NCI-H526 (cell line): ENCODE measurements at places on chromosomes 6 and 20.
A peak's percentile ranks its signal among the peaks of the same experiment; 100 is the strongest.

GRCh38 chr6:134961366-134961765 lies 11.5 kb upstream of the ALDH8A1 start:
- no peak for DNase-seq

DNA sequence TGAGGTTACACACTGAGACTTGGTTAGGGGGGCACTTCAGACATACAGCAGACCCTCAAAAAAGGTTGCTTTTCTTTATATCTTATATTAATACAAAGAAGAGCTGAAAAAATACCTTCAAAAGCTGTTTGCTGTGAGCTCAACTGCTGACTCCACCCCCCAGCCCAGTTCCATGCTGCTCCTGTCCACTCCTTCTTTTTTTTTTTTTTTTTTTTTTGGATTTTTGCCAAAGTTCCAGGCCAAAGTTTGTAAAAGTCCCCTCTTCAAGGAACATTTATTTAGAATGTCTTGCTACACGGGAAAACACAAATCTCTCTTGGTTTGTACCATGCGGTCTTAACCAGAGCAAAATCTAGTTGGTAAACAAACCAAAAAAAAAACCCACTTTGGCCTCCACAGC lies 85.3 kb upstream of the AKAP12 start:
- DNase-seq: no peak

GRCh38 chr6:159862103-159862502 lies 28.7 kb upstream of the MAS1 start:
- DNase-seq: no peak

GRCh38 chr6:72133324-72133723 lies 247.0 kb downstream of the RIMS1 start:
- no peak for DNase-seq

DNA sequence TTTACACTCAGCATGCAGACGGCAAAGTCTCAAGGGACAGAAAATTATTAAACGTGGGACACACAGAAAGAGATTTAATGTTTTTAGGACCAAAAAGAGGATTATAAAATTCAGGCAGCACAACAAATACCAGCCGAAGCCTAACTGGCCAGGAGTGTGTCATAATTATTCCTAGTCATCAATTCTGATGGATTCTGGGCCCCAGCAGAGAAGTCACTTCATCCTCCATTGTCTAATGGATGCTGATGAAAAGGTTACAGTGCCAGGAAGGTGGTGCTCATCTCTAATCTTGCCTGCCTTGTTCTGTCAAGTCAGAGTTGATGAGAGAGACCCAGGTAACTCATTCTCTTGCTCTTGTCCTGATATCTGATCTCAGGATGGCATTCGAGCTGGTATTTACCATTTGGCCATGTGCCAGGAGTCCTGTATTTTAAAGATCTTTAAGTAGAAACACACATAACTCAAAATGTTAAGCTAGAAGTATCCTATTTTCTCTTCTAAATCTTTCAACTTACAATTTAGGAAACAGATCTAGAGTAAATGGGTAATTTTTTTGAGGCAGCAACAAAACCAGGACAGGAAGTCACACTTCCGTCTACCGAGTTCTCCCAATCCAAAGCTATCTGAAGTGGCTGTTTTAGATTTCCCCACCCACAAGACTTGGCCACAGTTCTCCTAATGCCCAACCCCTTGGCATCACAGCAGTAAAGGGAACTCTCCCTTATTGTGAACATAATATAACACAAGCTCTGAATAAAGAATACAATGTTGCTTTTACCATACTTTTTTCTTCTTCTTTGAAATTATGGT lies 50.0 kb downstream of the ADAT2 start:
- no peak for DNase-seq

DNA sequence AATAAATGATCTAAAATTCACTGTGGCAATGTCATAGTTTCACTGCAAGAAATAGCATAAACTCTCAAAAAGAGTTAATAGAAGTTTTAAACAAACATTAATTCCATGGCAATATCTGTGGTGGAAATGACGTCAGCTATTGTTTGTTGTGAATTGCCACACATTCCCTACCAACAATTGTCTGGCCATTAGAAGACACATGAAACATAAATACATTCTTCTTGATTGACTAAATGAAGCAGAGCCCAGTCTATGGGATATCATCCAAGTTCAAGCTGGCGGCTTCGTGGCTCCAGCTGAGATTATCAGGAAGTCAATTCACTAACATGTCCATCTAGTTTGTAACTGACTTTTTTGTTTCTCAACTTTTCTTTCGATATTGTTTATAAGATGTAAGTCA lies 369.0 kb downstream of the ARHGAP18 start:
- DNase-seq: no peak

DNA sequence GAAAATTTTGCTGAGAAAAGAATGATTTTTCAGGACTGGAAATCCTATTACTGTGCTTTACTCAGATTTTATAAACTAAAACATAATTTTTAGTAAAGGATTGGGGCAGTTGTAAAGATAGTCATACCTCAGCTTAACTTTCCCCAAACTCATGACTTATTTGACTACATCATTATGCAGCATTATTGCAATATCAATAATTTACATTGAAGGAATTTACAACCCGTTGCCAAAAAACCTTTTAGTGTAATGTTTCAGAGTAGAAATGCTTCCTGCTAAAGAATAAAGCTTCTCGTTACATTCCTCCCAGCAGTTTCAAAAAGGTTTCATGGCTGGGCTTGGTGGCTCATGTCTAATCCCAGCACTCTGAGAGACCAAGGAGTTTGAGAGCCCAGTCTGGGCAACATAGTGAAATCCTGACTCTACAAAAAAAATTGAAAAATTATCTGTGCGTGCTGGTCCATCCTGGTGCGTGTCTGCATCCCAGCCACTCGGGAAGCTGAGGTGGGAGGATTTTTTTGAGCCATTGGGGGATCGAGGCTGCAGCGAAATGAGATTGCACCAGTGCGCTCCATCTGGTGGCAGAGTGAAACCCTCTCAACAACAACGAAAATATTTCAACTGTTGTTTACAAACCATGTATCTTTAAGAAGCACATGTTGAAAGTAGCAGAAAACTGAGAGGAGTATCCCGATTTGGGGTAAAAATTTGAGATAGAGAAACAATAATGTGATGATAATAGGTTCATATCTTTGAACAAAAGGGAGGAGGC lies 4.4 kb downstream of the AMD1 start:
- DNase-seq: peak; percentile 59

DNA sequence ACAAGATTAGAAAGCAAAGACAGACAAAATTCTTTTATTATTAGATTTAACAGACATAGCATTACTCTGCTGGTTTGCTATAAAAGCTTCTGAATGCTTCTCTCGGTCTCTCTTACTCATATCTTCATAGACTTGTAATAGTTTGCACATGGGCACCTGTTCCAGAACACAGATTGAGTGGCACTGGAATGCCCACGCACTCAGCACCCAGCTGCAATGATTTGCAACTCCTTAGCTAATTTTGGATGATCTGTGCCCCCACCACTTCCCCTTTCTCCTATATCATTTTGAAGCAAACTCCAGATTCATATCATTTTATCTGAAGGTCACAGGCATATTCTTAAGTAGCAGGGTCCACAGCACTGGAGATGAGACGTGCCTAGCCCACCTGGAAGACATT lies 148.8 kb downstream of the CFAP61 start:
- no peak for DNase-seq

- DNase-seq: no peak
Observed at GRCh38 chr6:110864824-110865223, 9.8 kb upstream of the AMD1 start.

DNA sequence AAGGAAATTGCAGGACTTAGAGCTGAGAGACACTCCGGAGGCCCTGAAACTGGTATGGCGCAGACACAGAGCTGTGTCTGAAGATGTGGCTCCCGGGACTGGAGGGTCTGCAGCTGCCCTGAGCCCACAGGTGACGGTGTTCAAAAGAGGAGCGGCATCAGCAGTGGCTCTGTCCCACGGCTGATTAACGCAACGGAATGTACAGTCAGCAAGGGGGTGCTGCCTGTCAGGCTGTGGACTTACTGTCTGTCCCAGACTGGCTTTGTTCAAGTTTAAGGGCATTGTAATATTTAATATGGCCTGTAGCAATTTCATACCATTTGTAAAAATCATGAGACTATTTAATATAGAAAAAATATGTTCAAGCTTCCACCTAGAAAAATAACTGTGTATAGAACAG lies 228.0 kb upstream of the TAB2 start:
- DNase-seq: no peak

DNA sequence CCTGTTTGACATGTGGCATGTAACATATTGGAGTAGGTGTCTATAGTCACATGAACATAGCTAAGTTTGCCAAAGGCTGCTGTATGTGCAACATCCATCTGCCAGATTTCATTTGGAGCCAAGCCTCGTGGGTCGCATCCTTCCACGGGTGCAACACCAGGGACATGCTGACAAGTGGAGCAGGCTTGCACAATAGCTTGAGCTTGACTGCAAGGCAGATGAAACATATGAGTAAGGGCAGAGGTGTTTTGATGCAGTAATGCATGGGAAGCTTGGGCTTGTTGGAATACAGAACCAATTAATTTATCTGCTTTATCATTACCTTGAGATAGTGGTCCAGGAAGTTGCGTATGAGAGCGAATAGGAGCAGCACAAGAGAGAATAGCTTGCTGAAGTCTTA lies 74.1 kb upstream of the BTN3A2 start:
- DNase-seq: no peak

GRCh38 chr6:142306736-142307135 lies 4.9 kb downstream of the ADGRG6 start:
- no peak for DNase-seq

- no peak for DNase-seq
Observed at GRCh38 chr6:8481727-8482126, 46.4 kb upstream of the SLC35B3 start.

GRCh38 chr6:135820340-135820739 lies 31.2 kb upstream of the PDE7B start:
- no peak for DNase-seq

- no peak for DNase-seq
Observed at GRCh38 chr20:60043435-60043834, 85.2 kb downstream of the CDH26 start.

GRCh38 chr20:37935435-37935834 lies 32.5 kb downstream of the VSTM2L start:
- no peak for DNase-seq

GRCh38 chr6:12289365-12289919 lies 719 bp upstream of the EDN1 start:
- DNase-seq: no peak

- DNase-seq: no peak
Observed at GRCh38 chr6:128259029-128259724, 261.2 kb downstream of the PTPRK start.

GRCh38 chr6:14094721-14095120 lies 22.9 kb upstream of the CD83 start:
- DNase-seq: no peak

- no peak for DNase-seq
Observed at GRCh38 chr6:80638213-80639055, 532.0 kb downstream of the BCKDHB start.

GRCh38 chr6:141562186-141562811 lies 570.4 kb upstream of the GJE1 start:
- DNase-seq: peak; percentile 24

- DNase-seq: no peak
Observed at GRCh38 chr20:59937150-59937549, 3.0 kb downstream of the PPP1R3D start.

DNA sequence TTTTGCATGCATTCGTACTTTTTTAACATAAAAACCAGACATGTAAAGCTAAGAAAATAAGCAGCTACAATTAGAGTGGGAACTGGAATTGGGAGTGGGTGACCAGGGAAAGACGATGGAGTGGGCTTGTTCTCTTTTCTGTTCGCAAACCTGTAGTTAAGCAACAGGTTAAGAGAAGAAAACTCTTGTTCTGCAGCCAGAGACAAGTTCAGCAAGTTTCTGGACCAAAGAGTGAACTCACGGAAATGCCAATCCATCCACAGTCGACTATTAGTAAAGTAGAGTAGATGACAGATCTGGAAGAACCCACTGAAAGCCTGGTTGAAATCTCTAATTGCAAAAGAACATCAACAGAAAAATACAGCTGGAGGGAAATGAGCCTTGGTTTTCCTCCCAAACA lies 197.8 kb downstream of the TFAP2A start:
- no peak for DNase-seq
